ENCODE measurements at places on chromosomes 11 and 22. TPM values are rescaled to one million over a fixed set of nuclear protein-coding genes. Genes with fewer than 3 reads are reported as not detected.

- no peak for DNase-seq
Observed at GRCh38 chr22:46280999-46281623, 13.3 kb downstream of the TTC38 start.

GRCh38 chr22:47853750-47854149 is 1091.3 kb downstream of the TBC1D22A start:
- no peak for DNase-seq

DNA sequence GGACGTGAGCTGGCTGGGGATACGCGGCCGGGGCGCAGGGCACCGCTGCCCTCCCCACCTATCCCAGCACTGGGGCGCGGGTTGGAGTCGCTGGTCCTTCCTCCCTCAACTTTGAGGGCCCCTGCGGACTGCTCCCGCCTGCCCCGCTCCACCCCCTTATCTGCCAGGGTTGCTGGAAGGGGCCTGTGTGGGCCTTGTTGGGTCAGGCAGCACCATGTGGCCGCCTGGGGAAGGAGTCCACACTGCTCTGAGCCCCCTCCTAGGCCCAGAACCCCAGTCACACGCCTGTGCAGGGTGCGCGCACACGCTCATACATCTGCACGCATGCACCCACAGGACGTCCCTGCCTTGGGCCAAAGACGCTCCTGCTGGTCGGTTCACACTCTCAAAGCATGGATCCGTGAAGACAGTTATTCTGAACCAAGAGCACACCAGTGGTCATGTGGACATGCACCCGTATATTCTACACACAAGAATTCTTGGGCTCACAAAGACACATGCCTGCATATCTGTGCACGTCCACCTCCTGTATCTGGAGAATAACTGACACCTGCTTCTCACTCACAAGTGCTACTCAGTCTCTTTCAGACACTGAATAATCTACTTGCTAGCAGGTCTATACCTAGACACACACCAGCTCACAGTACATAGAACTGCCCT is 710 bp downstream of the TUB start:
- no peak for DNase-seq

GRCh38 chr11:10646005-10646404 is 47.5 kb downstream of the IRAG1 start:
- no peak for DNase-seq

DNA sequence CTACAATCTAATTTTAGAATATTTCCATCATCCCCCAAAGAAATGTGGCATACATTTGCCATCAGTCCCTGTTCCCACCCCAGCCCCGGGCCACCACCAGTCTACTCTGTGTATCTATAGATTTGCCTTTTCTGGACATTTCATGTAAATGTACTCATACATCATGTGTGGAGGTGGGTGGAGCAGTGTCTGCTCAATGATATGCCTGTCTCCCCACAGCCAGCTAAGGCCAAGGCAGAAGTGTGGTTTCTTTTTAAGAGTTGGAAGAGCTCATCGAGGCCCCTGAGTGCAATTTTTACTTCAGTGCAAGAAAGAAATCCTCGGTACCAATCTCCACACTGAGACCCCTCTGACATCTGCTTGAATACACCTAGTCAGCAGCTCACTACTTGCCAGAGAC is 80.5 kb downstream of the TP53I11 start:
- DNase-seq, result no peak

DNA sequence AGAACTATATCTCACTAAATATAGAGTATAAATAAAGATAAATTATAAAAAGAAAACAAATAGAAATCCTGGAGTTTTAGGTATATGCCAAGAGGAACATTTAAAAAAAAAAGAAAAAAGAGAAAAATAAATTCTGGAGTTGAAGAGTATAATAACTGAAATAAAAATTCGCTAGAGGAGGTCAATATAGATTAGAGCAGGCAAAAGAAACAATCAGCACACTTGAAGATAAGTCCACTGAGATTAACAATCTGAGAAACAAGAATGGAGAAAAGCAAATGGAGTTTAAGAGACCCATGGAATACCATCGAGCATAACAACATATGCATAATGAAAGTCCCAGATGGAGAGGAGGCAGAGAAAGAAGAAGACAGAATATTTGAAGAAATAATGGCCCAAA is 14.3 kb upstream of the BEST1 start:
- no peak for DNase-seq

DNA sequence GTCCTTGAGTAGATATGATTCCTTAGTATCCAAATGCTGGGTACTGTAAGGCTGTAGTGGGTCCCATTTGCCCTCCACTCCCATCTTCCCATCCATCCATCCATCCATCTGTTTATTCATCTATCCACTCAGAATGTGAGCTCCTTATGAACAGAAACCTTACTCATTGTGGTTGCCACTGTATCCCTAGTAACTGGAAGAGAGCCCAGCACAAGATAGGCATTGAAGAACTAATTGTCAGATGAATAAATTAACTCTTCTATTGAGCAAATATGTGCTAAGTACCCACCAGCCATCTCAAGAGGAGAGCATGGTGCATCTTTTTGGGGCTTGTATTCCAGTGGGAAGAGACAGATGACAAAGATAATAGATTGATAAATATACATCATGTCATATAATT is 86.4 kb upstream of the SEZ6L start:
- DNase-seq, result no peak

DNA sequence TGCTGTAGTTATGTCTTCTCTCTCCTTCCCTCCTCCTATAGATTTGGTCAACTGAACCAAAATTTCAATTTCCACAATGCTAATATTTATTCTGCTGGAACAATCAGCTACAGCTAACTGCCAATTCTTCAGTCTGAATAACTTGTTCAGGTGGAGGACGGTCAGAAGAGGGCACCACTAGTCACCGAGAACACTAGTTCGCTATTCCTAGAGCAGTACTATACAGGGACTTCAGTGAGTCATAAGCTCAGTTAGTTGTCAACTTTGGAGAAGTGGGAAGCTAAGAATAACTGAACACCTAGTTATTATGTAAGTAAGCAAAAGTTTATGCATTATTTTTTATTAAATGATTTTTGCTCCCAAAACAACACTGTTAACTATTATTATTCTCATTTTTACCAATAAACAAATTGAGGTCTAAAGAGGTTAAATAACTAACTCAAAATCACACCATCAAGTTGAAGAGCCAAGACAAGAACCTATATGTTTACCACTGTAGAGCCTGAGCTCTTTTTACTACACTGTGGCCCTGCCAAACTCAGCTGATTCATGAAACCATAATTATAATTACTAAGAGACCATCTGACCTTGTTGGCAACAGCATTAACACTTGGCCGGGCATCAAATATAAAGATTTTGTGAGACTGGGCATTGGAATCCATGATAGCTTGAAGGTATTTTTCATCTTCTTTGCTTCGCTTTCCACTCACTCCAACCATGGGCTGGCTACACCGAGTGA is 59.0 kb downstream of the CEP57 start:
- DNase-seq, result no peak

GRCh38 chr11:78039919-78040671 is 17.0 kb upstream of the KCTD14 start:
- no peak for DNase-seq

DNA sequence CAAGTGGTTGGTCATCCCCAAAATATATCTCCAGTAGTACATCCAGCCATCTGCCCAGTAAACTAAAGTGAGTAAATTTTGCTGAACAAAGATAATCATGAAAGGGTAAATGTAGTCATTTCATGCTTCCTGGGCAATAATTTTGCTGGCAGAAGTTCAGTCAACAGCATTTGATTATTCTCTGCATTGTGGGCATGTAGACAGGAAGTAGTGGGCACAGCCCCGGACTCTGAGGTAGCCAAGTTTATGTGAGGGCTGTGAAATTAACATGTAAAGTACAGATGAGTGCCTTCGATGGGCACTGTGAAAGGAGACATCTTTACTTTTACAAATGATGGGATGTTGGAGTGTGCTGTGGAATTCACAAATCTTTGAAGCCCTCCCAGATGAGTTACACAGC is 312.2 kb upstream of the MTNR1B start:
- DNase-seq, result no peak

The BTG4 gene
- total RNA-seq, result not detected

Data from activated T-helper 2 cell treated with anti-CD3 and anti-CD28 coated beads, Interferon-gamma antibody, Interleukin-2, Interleukin-4, amounts not matched to agents 10 μg/mL and 5 μg/mL and 100 μg/mL, durations not matched to agents 14 hours and 24 hours and 36 hours (primary cell).